ENCODE measurements at places on chromosomes 3 and 15. TPM values are rescaled to one million over a fixed set of nuclear protein-coding genes. Genes with fewer than 3 reads are reported as not detected.

- no peak for DNase-seq
Observed at GRCh38 chr3:35737934-35738706, 98.8 kb downstream of the ARPP21 start.

Gene DUOXA1
- total RNA-seq, result 0.30 TPM

Gene GPR62
- 0.23 TPM for total RNA-seq

DNA sequence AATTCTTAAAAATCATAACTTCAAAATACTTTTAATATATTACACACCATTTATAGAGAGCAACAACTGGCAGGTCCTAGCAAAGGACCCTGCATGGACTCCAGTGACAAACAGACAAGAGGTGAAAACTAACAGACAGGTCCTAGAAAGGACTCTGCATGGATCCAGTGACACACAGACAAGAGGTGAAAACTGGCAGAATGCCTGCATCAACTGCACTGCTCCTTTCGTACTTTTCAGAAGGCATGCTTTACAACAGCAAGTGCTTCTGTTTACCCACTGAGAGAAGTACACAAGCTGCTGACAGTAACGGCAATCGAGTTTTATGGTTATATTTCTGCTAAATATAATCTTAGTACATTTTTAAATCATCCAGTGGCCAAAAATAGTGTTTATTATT is 24.3 kb upstream of the GP5 start:
- DNase-seq, result no peak

DNA sequence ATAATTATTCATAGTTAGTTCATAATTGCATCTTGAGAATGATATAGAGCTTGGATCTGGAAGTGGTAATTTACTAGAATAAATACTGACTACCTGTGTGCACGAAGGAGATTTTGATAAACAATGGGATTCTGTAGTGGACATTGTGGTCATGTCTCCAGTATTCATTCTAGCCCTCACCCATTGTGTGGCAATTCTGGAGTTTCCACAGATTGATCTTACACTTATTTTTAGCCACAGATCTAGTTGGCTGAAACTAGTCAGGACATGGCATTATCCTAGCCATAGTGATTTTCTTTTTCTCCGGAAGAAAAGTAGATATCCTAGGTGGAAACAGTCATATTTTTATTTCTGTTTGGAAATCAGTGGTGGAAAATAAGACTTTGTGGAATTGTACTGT is 833.1 kb downstream of the NAALADL2 start:
- no peak for DNase-seq

Gene TEX9
- 1.2 TPM for total RNA-seq

GRCh38 chr15:74793135-74794028 is 11.5 kb downstream of the CSK start:
- no peak for DNase-seq

Gene ZNF770
- 13.9 TPM for total RNA-seq

- DNase-seq, result peak; percentile 92
Observed at GRCh38 chr15:90364251-90364650, 12.2 kb downstream of the ZNF774 start.

Gene GOLGA6L9
- total RNA-seq, result 0.67 TPM

DNA sequence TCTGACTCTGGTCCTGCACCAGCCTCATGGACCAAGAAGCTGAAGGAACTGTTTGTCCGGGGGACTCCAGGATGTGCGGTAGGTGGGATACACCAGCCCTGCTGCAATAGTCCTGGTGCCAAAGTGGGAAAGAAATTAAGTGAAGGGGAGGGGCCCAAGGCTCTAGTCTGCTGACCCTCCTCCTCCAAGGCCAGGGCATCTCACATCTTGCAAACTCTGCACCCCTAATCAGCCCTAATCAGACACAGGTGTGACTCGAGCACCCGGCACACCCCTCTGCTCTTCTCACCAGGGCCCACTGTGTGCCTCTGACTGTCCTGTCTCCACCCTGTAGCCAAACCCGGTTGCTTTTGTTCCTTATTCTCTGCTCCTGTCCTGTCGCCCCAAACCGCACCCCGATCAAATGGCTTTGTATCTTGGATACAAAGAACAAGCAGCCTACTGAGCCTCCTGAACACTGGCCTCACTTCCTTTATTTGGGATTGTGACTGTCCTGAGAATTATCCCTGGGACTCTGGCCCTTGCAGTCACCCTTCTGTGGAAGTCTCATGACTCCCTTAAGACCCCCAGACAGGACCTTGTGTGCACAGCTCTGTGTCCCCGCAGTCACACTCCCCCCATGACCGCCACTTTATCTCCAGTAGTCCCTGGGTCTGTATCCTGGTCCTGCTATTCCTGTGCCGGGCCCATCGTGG is 26.7 kb upstream of the SLC41A3 start:
- DNase-seq, result no peak

DNA sequence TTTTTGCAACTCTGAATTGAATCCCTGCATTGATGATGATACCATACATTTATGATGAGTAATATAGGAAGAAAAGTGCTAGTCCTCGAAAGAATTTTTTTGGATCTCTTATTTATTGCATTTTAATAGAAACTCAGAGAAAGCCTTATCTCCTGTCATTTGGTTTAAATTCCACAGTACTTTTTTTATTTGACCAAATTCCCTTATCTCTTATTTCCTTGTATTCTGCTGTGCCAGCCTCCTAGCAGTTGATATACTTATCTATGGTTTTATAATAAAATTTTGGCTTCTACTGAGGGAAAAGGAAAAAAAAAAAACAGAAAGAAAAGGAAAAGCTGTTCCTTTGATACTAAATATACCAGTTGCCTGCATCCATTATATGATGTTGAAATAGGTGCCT is 535.1 kb upstream of the NR2F2 start:
- no peak for DNase-seq

DNA sequence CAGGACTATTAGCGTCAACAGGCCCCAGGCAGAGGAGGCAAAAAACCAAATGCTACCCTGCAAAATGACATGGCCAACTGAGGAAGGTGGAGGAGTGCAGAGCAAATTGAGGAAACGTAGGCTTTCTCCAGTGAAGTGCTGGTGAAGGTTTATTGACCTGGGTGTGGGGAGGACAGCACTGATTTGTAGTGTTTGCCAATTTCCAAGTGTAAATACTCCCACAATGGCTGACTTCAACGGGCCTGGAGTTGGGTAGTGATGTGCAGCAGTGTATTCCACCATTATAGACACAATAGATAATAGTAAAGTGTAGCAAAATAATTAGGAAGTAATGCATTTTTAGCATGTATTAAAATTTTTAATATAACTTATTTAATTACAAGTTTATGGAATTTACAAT is 32.2 kb upstream of the TPM1 start:
- no peak for DNase-seq

Gene CYP8B1
- total RNA-seq, result not detected

DNA sequence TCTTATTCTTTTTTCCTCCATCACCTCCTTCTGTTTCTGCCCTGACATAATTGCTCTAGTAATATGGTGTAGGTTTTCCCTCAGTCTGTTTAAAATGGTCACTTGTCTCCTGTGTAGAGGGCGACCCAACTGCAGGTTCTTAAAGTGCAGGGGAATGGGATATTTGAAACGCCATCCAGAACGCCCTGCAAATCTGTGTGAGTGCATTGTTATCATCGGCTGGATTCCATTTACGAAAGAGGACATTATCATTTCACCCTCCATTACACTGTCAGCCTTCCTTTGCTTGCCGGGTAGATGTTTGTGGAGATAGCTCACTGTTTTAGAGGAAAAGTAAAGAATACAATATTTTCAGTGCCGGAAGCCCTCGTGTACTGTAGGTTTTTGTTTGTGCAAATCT is 354.0 kb downstream of the LRTM1 start:
- no peak for DNase-seq

Gene TAGLN3
- 17.9 TPM for total RNA-seq

GRCh38 chr3:112119962-112120836 is 12.8 kb downstream of the GCSAM start:
- no peak for DNase-seq

Gene GATA2
- 1.6 TPM for total RNA-seq

DNA sequence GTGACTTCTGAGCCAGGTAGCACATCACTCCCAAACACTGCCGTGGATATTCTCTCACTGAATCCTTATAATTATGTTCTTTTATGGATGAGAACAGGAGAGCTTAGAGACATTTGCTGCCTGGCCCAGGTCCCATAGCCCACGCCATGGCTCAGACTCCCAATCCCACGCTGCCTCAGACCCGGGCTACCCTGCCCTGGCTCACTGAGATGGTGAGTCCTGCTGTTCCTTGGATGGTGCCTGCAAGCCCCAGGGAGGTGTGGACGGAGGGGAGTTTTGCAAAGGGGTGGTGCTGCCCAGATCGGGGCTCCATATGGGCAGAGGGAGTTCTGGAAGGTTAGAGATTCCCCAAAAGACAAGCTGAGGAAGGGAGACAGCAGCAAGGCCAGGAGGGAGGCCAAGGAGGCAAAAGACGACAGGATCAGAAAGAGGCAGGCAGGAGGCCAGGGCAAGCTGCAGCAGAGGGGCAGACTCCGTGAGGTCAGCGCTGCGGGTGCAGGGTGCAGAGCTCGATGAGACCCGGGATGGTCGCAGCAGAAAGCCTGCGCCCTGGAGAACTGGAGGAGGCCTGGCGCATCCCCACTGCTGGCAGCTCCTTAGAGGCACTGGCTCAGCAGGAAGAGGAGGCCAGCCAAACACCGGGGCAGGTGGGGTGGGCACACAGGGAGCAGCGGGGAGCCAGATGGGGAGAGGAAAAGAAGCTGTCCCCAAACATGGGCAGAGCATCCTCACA is 95.7 kb upstream of the ALDH1A3 start:
- no peak for DNase-seq

Gene SEMA3F
- total RNA-seq, result 45.7 TPM

GRCh38 chr3:98573181-98573728 is 20.2 kb downstream of the CPOX start:
- peak; percentile 41 for DNase-seq

DNA sequence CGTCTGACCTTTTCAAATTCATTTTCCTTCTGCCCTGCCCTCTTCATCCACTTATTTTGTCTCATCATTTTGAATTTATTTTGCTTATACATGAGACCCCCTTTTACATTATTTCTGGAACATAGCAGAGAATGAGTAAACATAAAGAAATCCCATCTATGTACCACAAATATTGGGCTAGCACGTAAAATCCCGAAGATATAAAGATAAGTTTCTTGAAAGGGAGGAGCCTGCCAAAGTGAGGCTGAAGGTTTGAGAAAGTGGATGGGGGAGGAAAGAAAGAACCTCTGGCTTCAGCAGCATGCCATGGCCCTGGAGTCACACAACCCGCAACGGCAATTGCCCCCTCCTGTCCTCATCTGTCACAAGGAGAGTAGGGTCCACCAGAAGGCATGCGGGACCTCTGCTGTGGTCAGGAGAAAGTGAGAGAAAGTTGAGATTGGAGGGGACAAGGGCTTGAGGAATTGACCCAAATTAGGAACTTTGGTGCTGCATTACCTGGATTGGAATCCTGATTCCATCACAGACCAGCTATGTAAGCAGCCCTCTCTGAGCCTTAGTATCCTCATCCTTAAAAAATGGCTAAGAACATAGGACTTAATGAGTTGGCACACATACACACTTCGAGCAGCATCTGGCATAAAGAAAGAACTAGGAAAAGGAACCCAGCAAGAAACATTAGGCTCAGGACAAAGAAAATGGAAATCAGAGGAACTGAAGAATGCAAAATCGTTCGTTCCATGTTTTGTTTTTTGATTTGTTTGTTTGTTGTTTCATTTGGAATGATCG is 53.7 kb upstream of the GYG1 start:
- no peak for DNase-seq

DNA sequence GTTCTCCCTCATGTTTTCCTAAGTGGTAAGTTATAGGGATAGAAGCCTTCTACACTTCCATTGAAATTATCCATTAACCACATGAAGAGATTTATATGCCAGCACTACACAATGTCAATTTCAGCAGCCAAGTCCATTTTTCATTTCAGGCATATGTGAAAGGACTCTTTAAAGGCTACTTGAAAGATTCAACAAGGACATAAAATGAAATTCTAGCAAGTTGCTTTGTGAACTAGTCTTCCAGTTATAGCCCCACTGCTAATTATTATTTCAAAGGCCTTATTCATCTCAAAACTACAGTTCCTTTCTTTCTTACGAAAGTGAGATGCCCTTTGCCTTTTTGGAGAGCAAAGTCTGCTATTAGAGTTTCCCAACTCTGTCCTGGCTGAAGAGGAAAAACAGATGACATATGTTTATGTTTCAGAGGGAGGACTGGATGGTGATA is 66.0 kb upstream of the SLC2A2 start:
- no peak for DNase-seq

GRCh38 chr3:25831578-25831977 is 41.7 kb downstream of the OXSM start:
- DNase-seq, result peak; percentile 42

DNA sequence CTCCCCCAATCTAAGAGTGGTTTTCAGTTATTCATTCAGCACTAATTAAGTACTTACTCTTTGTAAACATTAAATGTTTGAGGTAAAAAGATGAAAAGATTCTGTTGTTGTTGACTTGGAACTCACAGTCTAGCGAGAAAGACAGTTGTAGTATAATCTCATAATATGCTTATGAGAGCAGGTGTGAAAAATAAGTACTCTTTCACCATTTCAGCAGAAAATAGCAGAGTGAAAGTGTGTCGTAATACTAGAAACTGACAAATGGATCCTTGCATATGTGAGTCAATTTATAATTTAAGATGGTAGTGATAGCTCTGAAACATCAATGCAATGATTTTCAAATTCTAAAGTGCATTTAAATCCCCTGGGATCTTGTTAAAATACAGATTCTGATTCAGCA is 618.8 kb upstream of the CCDC54 start:
- DNase-seq, result no peak

DNA sequence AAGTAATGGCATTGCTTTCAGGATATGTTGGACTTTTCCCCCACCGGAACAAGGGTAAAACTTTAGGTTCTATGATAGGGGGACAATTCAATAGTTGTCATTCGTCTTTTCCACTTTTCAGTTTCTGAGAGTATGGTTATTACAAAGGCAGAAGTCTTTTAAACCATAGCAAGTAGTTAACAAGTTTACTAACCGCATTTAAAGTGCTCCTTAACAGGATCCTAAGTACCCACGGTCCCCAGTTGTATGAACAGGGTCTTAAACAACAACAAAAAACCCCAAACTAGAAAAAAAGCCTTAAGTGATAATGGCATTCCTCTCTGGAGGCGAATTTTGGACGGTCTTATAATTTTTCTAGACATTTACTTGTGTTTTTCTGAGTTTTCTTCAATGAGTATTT is 831 bp downstream of the IFT57 start:
- DNase-seq, result peak; percentile 10

- DNase-seq, result no peak
Observed at GRCh38 chr3:166205158-166205557, 367.9 kb upstream of the BCHE start.

Gene MUSTN1
- not detected for total RNA-seq

Gene RBPMS2
- 0.14 TPM for total RNA-seq

- DNase-seq, result peak; percentile 7
Observed at GRCh38 chr3:34260271-34261000, 462.0 kb downstream of the PDCD6IP start.

Data from HT1080 (cell line).